ENCODE measurements at places on chromosomes 1 and 21.

DNA sequence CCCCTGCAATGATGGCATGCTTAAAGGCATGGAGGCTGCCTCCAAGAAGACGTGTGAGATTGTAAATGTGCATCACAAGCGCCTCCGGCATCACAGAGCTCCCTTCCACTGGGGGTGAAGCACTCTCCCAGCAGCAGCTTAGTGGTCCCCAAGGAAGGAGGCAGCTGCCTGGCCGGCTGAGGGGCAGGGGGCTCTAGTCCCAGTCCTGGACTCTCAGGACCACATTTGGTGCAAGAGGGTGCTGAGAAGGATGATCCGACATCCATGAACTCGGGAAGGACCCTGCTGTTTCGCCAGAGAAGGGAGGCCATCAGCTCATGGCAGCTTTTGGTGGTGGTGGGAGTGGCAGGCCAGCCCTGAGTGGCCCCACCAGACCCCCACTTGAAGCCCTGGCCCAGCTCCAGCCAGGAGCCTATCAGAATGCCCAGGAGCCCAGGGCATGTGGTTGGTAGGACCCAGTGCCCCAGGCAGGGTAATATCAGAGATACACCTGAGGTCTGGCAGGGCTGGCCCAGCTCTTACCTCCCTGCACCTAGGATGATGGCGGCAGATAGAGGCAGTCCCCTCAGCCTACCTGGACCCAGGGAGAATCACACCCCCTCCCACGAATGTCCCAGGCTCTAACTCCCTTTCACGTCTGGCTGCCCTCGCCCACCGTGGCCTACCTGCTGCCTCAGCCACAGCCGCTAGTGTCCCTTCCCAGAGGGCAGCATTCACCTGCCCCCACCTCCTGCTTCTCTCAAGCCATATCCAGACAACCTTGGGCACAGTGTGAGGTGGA, 2.4 kb upstream of the WNT9A start:
- DNase-seq: no peak

GRCh38 chr21:38147391-38147790, 109.4 kb upstream of the KCNJ15 start:
- no peak for DNase-seq

DNA sequence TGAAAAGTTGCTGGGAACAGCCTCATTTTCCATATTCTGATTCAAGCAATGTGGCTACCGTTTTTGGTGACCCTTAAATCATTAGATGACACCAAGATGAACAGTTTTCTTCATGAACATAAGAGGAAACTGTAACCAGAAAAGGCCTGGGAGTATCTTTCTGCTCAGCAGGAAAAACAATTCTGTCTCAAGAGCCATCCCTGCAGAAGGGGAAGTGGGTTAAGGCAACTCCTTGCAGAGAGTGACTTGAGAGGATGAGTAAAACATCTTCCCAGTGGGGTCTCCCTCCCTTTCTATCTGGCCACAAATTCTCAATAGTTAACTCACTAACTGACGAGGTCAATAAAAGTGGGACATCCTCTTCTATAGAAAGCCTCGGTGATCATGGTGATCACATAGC, 187.6 kb upstream of the NRIP1 start:
- no peak for DNase-seq

DNA sequence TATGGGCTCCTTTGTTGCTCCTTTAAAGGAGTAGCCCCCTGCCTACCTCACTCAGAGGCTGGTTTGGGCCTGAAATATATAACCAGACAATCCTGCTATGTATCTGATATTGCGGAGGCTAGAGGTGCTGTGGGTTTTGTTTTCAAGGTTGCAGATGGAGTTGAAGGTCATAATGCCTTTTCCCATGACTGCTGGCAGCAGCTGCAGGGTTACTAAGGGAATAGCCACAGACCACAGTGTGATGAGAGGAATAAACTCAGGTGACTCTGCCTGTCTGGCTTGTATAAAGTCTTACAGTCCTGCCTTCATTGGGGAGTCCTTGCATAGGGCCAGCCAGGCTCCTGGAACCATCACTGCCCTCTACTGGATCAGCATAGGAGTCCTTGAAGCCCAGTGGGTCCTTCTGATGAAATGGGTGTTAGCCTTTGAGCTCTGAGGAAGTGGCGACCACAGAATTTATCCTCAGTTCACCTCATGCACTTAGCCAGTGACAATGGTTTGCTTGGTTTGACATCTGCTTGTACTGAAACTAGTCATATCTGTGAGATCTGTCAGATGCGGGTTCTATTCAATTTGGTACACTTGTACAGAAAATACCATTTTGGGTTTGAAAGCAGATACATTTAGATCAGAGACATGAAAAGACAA, 174.4 kb upstream of the HMCN1 start:
- peak; percentile 21 for DNase-seq

DNA sequence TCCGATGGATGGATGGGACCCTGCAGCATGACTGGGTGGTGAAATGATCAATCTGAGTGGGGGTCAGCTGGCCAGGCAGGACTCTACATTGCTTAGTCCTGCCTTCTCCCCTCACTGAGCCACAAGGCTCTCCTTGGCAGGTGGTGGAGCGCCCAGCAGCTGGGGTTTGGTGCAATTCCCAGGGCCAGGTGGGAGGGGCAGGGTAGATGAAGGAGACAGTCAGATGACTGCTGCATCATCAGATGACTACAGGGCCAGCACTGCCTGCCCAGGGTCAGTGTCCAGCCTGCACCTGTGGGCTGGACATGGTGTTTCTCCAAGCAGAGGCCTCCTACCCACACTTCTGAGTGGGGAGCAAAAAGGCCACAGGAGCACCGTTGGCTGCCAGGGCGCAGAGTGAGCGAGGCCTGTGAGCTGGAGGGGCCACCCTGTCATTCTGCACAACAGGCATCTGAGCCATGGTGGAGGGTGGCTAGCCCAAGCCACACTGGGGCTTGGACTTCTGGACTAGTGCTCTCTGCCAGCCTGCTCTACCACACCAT, 103.9 kb upstream of the EDN2 start:
- DNase-seq: no peak

DNA sequence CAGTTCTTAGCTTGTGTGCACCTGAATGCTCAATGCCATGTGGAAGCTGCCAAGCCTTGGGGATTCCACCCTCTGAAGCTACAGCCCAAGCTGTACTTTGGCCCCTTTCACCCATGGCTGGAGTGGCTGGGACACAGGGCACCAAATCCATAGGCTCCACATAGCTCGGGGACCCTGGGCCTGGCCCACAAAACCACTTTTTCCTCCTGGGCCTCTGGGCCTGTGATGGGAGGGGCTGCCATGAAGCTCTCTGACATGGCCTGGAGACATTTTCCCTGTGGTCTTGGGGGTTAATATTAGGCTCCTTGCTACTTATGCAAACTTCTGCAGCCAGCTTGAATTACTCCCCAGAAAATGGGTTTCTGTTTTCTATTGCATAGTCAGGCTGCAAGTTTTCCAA, 579.9 kb downstream of the MATN1 start:
- no peak for DNase-seq

DNA sequence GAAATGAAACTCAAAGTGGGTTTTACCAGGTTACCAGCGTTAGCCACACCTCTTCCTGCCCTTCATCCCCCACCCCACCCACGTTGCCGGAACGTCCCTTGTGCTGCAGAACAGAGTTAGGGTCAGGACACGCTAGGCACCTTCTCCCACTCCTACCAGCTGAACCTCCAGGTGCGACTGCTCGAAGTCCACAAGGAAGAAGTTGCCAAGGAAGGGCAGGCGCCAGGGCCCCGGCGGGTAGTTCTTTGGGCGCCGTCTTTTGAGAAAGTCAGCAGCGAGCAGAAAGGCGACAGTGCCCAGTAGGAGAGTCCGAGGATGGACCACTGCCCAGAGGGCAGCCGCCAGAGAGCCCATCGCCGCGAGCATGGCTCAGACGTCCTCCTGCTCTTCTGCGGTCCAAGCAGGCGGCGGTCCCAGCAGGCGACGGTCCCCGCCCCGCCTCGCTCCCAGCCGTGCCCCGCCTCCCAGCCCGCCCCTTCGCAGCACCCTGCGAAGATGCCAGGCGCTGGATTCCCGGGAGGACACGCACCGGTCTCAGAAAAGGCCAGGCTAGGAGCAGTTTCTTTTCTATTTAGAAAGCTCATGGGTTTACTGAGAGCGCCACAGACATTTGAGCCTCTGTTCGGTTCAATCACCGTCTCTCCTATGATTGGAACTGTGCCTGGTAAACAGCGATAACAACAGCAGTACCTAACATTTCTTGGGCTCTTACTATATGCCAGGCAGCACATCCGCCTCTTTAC, at the start of gene CYP2J2:
Gene CYP2J2, minus strand, starts transcription at position 393 of the 743 bp plus-strand sequence. Its CDS starts 27 bp downstream, at position 366.
- peak; percentile 13 for DNase-seq

DNA sequence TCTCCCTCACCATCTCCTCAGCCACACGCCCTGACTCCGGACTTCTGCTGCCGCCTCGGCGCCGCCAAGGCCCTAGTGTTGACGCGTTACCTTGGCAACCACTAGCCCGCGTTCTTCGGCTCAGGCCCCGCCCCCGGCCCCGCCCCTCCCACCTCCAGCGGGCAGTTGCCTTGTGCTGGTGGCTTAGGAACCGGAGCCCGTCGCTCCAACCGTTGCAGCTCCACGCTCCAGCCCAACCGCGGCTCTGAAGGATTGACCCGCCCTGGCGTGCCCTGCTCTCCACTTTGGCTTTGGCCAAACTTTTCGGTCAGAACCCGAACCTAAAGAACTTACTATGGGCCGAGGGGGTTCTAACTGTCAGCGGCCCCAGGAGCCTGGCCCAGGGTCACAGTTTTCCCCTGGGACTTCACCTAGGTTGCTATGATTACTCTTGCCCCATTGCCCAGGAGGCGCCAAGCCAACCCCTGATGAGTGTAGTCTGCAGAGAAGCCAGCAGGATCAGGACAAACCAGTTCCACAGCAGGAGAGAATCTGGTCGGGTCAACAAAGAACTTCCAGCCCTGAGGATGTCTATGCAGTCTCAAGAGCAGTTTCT, at the start of gene CFAP45:
Gene CFAP45, minus strand, starts transcription at position 80 of the 595 bp plus-strand sequence. Its CDS starts 67 bp downstream, at position 13.
- no peak for DNase-seq

DNA sequence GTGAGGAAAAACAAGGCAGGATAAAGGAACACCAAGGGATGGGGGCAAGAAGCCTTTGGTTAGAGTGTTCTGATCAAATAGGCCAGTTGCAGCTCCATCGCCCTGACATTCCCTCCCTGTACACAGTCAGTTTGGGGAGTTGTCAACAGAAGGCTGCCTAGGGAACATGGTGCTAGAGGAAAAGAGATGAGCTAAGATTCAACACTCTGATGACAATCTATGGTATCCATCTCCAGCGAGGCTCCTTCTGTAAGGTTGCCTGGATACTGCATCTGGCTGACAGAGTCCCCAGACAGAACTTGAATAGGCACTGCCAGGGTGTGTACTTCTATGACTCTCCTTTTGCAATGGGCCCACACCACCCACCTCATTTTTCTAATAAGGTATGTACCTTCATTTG, 11.2 kb upstream of the SLAMF9 start:
- DNase-seq: no peak

DNA sequence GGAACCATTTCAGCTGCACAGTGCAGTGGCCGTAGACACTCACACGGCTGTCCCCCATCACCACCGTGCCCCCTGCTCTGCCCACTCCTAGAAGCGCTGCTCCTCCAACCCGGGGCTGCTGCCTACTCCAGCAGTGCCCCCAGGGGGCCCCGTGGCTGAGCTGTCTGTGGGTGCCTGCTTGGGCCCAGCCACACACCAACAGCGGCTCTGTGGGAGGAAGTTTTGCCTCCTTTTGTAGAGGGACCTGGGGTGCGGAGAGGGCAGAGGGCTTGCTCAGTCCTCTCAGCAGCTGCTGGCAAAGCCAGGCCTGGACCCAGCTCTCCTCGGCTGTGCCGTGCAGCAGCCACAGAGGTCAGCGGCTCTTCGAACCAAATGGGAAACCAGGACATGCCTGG, 11.4 kb upstream of the LRRC3 start:
- no peak for DNase-seq

DNA sequence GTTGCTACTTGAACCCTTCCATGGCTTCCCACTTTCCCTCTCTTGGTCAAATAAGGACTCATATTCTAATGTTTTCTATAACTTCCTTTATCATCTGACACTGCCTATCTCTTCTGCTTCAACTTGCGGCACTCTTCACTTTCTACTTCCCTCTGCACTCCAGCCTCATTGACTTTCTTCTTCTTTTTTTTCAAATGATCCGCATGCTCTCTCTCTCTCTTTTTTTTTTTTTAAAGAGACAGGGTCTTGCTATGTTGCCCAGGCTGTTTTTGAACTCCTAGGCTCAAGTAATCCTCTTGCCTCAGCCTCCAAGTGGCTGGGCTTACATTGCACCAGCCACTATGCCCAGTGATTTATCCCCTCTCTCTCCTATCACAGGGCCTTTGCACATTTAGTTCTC, 7.3 kb upstream of the IL10 start:
- DNase-seq: no peak

- no peak for DNase-seq
These were observed 23.2 kb upstream of the WDR26 start for GRCh38 chr1:224457782-224458144.

DNA sequence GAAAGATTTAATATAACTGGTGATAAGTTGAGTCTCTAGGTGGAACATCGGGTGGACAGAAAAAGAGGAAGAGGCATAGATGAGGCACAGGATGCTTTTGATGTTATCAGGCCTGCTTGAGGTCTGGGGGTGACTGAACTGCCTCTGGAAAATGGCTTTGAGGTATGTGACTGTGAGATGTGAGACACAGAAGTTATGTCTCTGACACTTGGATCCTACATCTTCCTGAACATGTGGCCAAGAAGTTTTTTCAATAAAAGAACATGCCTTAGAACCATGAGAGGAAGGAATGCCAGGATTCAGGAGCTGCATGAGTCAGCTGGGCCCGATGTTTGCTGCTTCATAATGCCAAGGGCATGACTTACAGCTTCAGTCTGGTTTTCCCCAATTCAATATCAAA, 11.5 kb upstream of the AIM2 start:
- DNase-seq: no peak

DNA sequence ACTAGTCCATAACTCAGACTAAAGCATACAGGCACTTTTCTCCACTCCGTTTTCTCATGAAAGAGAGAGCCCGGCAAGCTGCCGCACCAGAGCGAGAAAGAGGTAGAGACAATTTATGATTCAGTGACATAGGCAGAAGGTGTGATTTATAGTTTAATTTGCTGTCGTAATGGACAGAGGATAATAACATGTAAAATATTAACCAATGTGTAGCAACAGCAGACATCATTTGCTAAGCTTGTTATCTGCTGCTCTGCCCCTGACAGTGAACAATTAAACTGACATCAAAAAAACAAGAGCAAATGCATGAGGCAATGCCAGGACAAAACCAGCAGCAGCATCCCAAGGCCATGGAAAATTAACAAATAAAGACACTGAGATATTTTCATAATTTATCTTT, 214.0 kb downstream of the ATG4C start:
- DNase-seq: no peak

DNA sequence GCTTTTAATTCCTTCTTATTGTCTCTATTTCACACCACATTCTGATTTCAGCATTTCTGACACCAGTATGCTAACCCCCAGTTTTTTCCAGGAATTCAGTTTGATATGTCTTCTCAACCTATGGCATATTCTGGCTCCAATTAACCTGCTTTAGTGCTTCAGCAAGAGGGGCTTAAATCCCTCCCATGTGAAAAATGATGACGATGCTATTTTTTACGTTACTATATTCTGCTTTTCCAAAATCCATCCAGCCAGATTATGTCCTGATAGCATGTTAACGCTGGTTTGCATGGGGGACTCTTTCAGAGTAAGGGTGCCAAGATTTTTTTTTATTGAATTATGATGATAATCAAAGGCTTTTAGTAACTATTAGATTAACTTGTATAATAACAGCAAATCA, 163.3 kb upstream of the ADAMTS5 start:
- no peak for DNase-seq
